ENCODE measurements at places on chromosomes 16 and 17.

DNA sequence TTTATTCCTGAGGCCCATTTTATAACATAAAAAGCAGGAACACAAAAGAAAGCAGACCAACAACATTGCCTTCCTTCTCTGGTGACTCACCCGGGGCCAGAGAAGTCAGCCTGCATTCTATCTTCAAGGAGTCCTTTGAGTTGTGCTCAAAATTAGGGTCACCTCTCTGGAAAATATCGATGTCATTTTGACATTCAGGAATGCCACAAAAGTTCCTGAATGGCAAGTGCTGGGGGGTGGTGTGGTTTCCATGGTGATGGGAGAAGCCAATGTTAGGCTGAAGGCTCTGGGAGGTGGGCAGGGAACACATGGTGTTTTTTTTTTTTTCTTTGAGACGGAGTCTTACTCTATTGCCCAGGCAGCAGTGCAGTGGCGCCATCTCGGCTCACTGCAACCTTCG, 159.6 kb downstream of the HAPSTR1 start:
- DNase-seq, result no peak

DNA sequence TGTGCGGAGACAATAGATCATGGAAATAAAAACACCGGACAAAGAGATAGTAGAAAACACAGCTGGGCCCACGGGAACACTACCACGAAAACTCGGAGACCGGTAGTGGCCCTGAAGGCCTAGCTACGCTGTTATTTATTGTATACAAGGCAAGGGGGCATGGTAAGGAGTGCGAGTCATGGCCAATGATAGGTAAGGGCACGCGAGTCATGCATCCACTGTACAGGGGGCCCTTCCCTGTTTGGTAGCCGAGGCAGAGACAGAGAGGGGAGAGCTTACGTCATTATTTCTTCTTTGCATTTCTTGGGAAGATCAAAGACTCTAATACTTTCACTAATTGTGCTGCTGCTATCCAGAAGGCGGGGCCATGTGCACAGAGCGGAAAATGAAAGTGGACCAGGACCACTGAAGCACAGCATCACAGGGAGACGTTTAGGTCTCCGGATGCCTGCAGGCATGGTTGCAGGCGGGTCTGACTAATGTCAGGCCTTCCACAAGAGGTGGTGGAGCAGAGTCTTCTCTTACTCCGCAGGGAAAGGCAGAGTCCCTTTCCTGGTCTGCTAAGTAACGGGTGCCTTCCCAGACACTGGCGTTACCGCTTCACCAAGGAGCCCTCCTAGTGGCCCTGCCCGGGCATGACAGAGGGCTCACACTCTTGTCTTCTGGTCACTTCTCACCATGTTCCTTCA, 74.4 kb upstream of the ARL4D start:
- no peak for DNase-seq

GRCh38 chr16:64238571-64238970, 883.3 kb downstream of the CDH11 start:
- DNase-seq, result no peak

DNA sequence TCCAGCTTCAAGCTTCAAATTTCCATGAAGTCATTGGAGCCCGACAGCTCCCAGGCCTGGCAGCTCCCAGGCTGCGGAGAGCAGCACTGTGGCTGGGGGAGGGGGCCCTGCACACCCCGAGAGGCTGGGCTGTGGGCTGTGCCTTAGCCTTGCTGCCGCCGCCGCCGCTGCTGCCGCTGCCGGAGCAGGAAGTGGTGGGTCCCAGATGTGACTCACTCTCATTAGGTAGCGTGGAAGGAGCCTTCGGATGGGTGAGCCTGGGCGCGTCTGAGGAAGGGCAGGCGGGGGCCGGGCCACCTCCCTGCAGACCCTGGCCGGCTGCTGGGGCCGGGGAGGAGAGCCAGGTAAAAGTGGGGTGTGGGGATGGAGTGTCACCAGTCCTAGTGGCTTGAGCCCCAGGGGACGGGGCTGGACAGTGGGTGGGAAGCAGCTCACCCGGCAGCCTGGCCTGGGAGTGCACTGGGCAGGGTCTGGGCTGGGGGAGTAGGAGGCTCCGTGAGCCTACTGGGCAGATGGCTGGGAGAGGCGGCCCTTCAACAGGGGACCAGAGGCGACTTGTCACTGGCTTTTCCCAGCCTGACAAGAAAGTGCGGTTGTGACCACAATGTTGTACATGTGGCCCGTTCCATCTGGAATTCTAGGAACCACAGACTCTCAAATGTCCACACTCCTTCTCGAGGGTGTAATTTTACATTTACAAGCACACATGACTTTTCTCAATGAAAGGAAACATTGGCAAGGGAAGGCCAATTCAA, at the start of gene ADCY7:
ADCY7 (plus strand) TSS at position 215 of the 755 bp plus-strand sequence. CDS start 21,629 bp downstream, outside the sequence.
- peak; percentile 84 for DNase-seq

DNA sequence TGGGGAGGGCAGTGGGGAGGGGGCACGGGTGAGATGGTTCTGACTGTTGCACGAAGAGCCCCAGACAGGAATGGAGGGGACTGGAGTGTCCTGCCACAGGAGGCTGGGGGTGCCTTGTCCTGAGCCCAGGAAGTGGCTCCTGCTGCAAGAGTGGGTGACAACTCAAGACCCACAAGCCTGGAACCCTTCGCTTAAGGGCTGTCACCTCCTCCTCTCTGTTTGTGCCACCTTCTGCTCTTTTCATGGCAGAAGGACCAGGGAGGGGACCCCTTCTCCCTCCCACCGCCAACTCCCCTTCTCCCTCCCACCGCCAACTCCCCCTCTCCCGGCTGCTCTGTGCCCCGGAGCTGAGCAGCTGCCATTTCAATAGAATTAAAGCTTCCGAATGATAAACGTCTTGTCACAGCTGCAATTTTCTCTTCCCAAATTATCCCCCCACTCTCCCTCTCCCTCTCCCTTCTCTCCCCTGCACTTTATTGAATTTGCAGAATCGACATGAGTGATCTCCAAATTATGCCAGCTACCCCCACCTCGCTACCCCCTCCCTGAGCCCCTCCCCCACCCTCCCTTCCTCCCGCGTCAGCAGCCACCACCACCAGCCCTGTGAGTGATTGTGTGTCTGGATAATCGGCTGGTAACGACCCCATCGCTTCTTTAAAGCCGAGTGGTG, 13.7 kb downstream of the GJD3 start:
- DNase-seq, result no peak

- DNase-seq, result no peak
Measured at GRCh38 chr16:4500272-4500671, 24.1 kb downstream of the HMOX2 start.
